ENCODE measurements at places on chromosomes 13 and 19.

DNA sequence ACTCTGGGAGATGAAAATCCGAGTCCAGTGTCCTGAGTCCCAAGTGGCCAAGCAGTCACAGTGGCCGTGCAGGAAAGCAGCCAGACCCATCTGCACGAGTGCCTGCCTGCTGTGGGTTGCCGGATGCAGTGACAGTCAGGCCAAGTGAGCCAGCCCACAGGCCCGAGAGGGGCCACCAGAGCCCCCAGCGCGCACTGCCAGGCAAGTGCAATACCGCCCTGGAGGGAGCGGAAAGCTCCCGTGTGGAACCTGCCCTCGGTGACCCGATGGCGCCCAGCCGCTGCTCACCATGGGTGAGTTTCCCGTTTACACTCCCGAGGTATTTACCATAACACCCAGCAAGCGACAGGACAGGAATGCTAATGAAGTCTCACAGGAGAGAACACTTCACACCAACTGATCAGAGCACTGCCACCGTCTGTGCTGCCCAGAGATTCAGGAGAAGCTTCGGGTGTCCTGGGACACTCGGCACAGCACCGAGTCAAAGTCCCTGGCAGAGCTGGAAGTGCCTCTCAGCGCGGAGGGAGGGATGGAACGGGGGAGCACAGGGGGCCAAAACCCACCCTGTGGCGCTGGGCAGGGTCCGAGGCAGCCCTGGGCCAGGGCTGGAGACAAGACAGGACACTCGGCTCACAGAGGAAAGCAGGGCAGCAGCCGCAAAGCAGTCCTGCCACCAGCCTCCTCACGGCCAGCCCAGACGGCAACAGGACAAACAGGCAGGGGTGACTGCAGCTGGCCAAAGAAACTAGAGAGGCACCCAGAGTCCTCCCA lies 21.3 kb upstream of the TINCR start:
- DNase-seq = no peak

DNA sequence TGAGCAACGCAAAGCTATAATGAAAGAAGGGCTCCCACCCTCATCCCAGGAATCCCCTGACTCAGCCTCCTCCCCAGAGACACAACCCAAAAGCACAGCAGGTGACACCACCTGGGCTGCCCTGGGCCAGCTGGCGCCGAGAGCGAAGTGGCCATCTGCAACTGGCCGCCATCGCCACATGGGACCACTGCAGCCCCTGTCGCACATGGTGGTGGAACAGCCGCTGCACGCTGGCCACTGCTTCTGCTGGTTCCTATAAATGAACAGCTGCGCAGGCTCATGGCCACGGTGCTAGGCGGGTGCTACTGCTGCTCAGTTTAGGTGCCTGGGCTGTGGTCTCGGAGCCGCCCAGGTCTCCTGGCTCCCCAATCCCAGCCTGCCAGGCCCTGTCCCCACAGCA lies 11.6 kb upstream of the ISYNA1 start:
- DNase-seq = no peak

- no peak for DNase-seq
Observed at GRCh38 chr13:50128428-50128931, 113.2 kb downstream of the KCNRG start.

DNA sequence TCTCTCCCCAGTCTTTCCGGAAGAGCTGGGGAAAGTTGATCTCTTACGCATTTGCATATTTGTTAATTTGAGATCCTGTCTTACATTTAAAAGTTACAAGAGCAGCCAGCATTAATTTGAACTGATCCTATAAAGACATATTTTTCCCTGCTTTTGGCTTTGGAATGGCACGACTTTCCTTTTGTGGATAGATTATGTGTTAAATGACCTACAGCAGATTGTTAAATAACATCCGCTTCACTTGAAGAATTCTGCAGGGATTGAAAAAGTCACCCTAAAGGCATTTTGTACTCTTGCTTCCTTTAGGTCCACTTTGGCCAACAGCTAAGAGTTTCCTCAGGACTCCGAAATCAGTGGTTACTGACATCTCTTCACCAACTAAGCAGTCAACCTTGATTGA lies 334.0 kb downstream of the TBC1D4 start:
- DNase-seq = no peak

- no peak for DNase-seq
Observed at GRCh38 chr13:51327961-51328360, 11.5 kb upstream of the SERPINE3 start.

DNA sequence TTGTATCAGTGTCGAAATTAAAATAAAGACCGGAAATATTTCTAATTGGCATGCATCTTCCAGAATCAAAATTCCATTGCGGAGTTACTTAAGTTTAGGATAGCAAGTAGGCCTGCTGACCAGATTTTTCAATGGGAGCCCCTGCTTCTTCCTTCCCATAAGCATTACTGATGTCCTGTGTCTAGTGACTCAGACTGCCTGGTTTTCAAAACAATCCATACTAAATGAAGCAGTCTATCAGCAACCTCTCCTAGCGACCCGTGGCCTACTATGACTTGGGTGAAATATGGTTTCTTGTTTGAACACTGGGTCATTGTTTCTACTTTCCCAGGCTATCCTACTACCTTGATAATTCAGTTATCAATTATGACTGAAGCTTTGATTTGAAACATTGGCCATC lies 571.6 kb downstream of the TBC1D4 start:
- no peak for DNase-seq

DNA sequence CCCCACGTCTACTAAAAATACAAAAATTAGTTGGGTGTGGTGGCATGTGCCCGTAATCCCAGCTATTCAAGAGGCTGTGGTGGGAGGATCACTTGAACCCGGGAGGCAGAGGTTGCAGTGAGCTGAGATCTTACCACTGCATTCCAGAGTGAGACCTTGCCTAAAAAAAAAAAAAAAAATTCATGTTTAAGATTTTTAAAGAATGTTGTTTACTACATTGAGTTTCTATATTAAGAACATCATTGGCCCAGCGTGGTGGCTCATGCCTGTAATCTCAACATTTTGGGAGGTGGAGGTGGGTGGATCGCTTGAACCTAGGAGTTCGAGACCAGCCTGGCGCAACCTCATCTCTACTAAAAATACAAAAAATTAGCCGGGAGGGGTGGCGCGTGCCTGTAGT lies 31.9 kb upstream of the FLT1 start:
- DNase-seq = no peak

DNA sequence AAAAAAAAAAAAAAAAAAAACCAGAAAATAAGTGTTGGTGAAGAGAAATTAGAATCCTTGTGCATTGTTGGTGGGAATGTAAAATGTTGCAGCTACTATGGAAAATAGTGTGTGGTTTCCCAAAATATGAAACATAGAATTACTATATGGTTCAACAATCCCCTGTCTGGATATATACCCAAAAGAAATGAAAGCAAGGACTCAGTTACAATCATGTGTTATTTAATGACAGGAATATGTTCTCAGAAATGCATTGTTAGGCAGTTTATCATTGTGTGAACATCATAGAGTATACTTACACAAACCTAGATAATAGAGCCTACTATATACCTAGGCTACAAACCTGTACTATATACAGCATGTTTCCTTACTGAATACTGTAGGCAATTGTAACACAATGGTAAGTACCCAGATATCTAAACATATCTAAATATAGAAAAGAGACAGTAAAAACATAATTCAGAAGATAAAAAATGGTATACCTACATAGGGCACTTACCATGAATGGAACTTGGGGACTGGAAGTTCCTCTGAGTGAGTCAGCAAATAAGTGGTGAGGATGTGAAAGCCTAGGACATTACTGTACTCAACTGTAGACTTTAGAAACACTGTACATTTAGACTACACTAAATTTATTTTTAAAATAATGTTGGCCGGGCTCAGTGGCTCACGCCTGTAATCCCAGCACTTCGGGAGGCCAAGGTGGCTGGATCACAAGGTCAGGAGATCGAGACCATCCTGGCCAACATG lies 25.7 kb upstream of the SLC7A1 start:
- no peak for DNase-seq

GRCh38 chr19:39197808-39198207 lies 1.0 kb downstream of the NCCRP1 start:
- no peak for DNase-seq

DNA sequence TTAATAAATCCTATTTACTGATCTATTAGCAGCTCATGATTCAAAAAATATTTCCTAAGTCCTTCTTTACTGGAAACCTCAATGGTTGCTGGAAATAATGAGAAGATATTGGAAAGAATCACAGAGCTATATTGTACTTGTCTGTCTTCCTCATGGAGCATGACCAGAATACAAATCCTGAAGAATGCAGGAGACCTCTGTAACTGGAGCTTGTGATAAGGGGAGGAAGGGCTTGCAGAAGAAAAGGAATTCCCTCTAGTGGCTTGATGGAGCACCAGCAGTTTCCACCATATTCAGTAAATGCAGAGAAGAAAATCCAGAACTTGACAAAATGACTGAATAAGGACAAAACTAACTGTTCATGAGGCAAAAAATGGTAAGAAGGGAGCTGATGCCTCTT lies 1333.1 kb downstream of the EFNB2 start:
- DNase-seq = no peak

- no peak for DNase-seq
Observed at GRCh38 chr19:32104153-32104849, 241.1 kb upstream of the ZNF507 start.

DNA sequence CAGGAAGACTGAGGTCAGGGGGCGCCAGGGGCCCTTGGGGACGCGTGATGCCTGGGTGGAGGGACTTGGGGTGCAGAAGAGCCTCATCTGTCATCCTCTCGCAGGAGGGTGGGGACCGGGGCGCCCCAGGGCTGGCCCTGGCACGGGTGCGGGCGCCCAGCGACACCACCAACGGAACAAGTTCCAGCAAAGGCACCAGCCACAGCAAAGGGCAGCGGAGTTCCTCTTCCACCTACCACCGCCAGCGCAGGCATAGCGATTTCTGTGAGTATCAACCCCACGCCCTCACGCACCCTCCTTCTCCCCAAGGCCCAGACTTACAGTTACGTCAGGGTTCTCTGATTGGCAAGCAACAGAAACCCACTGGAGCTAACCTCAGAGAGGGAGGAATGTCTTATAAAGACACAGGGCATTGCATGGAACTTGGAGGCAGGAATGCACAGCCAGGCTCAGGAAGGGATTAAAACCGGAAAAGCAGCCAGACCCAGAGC lies 29.4 kb downstream of the MARK4 start:
- no peak for DNase-seq

GRCh38 chr19:29806098-29806866 lies 5.5 kb upstream of the CCNE1 start:
- peak; percentile 69 for DNase-seq

GRCh38 chr19:35161434-35161743 lies 6.9 kb downstream of the FXYD5 start:
- no peak for DNase-seq

GRCh38 chr13:83452292-83452950 lies 429.9 kb downstream of the SLITRK1 start:
- DNase-seq = no peak

DNA sequence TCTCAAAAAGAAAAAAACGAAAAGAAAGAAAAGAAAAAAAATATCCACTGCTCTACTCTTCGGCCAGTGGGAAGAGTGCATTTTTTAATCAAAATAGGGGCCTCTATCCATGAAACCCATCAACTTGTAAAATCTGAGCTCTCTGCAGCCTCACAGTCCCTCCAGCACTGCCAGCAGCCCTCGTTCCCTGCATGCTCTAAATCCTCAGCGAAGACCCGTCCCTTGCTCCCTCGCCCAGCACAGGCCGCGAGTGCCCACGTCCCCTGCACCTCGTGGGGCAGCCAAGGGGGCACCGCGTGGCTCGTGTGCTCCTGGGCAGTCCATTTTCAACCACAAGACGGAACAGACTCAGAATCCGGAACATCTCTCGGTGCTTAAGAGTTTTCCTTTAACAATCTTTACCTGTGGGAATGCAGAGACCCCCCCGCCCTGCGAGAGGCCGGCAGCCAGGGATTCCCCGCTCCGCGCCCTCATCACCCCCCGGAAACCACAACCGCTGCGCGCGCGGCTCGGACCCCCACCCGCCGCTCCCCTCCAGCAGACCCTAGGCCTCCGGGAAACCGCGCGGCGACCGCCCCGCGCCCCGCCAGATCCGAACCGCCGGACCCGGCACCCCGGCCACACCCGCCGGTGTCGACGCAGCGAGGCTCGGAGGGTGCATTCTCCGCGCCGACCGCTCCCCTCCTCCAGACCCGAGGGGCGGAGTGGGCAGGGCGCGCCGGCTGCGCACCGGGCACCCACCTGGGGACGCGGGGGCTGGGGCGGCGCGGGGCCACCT lies 638 bp downstream of the ANKRD27 start:
- no peak for DNase-seq

DNA sequence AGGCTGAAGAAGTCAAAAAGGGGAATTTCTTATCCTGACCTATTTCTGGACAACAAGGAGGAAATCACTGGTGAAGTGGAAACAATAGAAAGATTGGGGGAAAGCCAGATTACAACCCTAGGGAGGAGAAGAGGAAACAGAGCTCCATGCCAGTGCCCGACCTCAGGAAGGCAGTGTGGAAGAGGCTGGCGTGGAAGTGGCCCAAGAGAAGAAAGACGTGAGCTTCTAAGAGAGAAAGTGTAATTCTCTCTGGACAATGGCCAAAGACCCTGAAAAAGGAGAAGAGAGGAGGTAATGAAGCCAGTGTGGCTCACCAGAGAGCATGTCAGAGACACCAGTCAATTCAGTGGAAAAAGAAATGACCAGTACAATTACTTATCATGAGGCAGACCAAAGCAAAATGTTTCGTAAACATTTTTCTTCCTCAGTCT lies 52.6 kb upstream of the URAD start:
- no peak for DNase-seq

- no peak for DNase-seq
Observed at GRCh38 chr19:38184815-38185214, 39.2 kb downstream of the DPF1 start.

DNA sequence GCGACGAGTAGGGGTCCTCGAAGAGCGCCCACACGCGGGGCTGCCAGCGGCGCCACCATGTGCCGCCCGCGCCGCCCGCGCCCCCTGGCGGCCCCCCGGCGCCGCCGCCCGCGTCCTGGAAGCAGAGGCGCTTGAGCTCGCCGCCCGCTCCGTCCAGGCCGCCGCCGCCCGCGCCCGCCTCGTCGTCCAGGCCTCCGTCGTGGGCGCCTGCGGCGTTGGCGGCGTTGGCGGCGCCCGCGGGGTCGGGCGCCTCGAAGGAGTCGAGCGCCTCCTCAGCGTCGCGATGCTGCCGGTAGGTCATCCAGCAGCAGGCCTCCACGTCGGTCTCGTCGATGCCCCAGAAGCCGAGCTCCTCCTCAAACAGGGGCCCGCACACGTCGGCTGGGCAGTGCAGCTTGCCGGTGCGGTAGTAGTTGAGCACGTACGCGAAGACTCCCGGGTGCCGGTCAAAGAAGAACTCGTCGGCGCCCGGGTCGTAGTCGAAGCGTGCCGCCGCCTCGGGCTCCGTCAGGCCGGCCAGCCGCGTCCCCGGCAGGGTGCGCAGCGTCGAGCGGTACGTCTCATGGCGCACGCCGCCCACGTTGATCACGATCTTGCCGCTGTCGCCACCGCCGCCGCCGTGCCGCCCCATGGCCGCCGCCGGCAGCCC lies 829 bp downstream of the KCNC3 start:
- peak; percentile 74 for DNase-seq

- no peak for DNase-seq
Observed at GRCh38 chr19:37980419-37981170, 73.6 kb downstream of the SIPA1L3 start.

GRCh38 chr13:102484329-102484728 lies 82.5 kb upstream of the FGF14 start:
- no peak for DNase-seq

- DNase-seq = no peak
Observed at GRCh38 chr13:105874814-105875213, 660.6 kb downstream of the EFNB2 start.

GRCh38 chr13:44451126-44451525 lies 77.5 kb downstream of the SERP2 start:
- no peak for DNase-seq

Measured in ecto neural progenitor cell (in vitro differentiated cells).